ENCODE measurements at places on chromosomes 2 and 18.

DNA sequence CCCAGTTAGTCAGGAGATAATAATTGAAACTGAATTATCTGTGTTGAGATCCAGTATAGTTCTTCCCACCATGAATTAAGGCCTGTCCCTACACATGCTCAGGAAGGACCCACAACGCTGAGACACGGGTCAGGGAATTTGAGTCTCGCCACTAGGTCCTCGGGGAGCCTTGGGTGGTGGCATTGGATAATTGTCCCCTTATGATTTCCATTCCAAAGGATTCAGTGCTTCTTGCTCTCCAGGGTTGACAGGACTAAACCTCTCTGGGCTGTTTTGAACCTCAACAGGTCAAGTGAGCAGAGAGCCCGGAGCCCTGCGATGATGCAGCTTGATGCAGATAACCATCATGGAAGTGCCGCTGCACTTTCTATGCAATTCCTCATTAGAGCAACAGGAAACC is 253.7 kb upstream of the PXDN start:
- DNase-seq, result no peak

- no peak for DNase-seq
Observed at GRCh38 chr2:171965661-171966060, 34.1 kb upstream of the METAP1D start.

- DNase-seq, result no peak
Observed at GRCh38 chr2:123468071-123468470, 557.0 kb upstream of the CNTNAP5 start.

DNA sequence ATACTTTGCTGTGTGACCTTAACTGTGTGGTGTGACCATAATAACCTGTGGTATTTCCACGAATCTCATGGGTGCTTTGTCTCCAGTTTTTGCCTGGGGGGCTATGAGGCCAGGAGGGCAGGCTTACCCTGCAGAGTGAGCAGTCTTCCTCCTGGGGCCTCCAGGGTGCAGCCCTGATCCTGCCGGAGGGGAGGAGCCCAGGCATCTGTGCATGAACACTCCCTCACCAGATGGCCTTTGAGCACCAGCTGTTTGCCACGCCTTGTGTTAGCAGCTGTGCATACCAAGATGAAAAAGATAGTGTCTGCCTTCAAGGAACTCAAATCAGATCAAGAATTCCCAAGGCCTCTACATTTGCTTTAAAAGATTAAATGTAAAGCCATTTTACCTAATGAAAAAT is 75.0 kb upstream of the RBM44 start:
- DNase-seq, result no peak

GRCh38 chr2:236668531-236668969 is 98.9 kb downstream of the ACKR3 start:
- DNase-seq, result no peak

GRCh38 chr18:2547477-2548087 is 23.7 kb downstream of the METTL4 start:
- peak; percentile 48 for DNase-seq

DNA sequence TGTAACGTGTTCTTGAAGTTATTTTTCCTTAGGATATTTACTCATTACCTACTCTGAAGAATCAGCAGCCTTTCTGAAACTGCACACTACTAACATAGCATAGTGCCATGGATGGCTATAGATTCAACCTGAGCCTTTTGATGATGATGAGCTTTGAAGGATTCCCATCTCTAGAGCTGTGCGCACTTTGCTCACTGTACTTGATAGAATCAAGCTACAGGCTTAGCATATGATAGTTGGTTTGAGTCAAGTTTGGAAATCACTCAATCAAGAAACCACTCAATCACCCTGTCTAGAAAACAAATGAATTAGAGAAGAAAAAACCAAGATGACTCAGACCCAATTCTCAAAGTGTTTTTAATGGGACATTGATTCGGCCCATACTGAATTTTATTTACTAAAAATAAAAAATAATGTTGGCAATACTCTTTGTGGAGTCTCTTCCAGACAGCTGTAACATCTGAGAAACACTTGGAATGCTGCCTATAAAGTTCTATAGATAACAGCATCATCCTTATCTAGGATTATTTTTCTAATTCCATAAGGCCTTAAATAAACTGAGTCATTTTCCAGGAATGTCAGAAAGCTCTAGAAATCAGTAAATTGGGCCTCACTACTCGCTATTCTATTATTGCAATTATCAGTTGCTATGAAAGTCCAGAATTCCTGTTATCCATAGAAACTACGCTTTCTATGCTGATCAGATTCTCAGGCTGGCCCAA is 259.0 kb upstream of the ERBB4 start:
- DNase-seq, result no peak

GRCh38 chr18:79353267-79353666 is 42.5 kb upstream of the NFATC1 start:
- DNase-seq, result no peak

Data from osteoblast (primary cell).